Activated CD8-positive, alpha-beta memory T cell treated with anti-CD3 and anti-CD28 coated beads, Interleukin-2, amount 10 ng/mL, durations not matched to agents 7 days and 5 days (primary cell): ENCODE measurements at places on chromosomes 3 and 15. TPM values are rescaled to one million over a fixed set of nuclear protein-coding genes. Genes with fewer than 3 reads are reported as not detected.

FHIT gene
- 6.5 TPM for total RNA-seq

FEZF2 gene
- not detected for total RNA-seq

PCOLCE2 gene
- not detected for total RNA-seq

GOLGA8T gene
- total RNA-seq: 0.77 TPM

DNA sequence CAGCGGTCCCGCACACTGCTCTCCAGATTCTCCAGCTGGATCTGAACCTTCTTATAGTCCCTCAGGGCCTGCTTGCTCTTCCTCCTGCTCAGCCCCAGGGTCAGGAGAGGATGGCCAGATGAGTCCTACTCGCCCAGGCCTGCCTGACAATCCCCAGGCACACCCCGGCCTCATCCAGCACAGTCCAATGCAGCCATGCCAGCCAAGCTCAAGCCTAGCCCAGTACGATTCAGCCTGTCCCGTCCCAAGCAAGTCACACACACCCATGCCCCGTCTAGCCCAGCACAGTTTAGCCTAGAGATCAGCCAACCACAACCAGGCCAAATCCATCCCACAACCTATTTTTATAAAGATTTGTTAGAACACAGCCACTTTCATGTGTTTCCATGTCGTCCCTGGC is 16.8 kb downstream of the PLXNB1 start:
- no peak for DNase-seq
- H3K4me3 ChIP-seq: no peak overlapping the region
- H3K36me3 ChIP-seq: no peaks in the 10 kb centered on the region

- H3K4me3 ChIP-seq: peak overlapping the region; percentile 44
- peaks cover 97% of the 10 kb centered on the region for H3K4me1 ChIP-seq
- peaks cover 15% of the 10 kb centered on the region for H3K36me3 ChIP-seq
- H3K27ac ChIP-seq: peak overlapping the region; percentile 79
- no peaks in the 10 kb centered on the region for H3K27me3 ChIP-seq
- DNase-seq: no peak
These were observed 25.8 kb downstream of the ANP32A start for GRCh38 chr15:68794863-68795262.

DNA sequence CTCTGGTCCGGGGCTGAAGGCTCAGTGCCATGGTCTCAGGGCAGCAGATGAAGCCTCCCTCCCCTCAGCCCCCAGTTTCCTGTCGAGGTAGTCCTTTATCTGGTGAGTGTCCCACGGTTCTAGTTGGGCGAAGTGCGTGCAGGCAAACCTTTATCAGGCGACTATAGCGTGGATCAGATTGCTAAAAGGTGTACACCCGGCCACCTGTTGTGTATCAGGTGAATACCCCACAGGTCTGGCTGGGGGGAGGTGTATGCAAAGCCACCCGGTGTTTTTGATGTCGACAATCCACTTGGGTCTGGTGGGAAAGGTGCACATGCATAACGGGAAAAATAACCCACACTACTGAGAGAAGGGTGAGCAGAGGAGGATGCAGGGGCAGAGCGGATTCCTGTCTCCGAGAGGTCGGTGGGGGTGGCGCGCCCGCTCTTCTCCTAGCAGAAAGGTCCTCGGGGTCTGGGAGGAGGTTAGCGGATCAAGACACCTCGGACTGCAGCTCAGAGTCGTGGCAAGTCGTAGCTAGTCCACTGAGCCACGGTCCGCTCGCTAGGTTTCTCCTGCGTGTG is 507 bp downstream of the SLC12A6 start:
- H3K27ac ChIP-seq: peak overlapping the region; percentile 93
- DNase-seq: peak; percentile 61
- peaks cover 72% of the 10 kb centered on the region for H3K4me1 ChIP-seq

DNA sequence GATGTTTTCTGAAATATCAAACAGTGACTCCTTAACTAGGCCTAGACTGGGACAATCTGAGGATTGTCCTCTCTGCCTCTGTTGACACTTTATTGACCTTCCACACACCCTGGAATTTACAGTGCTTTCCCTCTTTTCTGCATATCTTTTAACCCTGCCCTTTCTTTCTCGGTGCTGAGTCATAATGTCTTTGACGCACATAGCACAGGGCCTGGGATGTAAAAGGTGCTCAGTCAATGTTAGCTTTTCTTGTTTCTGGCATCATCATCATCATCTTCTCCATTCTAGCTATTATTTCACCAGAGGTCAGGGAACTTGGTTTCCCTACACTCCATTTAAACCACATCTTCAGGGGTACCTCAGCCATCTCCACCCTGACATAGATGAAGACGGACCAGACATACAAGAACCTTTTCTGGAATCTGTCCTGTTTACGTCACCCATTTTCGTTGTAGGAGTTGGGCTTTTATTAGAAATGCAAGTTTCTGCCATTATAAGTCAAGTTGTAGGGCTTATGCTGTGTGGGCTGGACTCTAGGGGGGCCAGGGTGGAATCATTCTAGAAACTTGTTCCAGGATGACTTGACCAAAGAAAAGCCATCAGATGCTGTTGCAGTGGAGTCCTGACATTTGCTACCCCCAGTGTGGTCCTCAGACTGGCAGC is 46.6 kb downstream of the ZBTB38 start:
- peak overlapping the region; percentile 99 for H3K27ac ChIP-seq
- H3K36me3 ChIP-seq: peaks cover 59% of the 10 kb centered on the region
- DNase-seq: no peak
- H3K27me3 ChIP-seq: no peaks in the 10 kb centered on the region
- H3K4me3 ChIP-seq: no peak overlapping the region

DNA sequence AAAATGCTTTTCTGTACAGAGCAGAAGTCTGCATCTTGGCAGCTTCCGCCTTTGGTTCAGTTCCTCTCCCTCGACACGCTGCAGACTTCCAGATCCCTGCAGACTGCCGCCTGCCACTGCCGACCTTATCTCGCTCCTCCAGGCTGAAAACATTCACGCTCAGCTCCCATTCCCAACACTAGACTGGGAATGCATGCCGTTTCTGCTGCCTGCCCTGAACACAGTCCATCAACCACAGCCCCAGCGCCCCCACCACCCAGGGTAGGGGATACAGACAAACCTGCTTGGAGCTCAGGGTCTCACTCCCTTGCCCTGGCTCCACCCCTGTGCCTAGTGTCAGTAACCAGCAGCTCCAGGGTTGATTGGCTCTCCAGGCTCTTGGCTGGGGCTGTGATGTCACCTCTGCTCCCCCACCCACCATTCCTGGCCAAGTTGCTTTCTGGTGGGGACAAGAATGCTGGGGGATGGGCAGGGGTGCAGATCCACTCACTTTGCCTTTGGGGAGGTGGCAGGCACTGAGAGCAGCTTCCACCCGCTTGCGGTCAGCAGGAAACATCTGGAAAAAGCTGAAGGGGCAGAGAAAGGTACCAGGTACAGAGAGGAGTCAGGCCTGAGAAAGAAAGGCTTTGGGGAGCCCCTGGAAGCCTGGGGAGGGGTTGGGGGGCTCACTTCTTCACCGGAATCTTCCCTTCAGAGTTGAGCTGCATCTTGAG is 6.1 kb downstream of the PLCB2 start:
- H3K4me1 ChIP-seq: peaks cover 11% of the 10 kb centered on the region
- H3K4me3 ChIP-seq: no peak overlapping the region
- H3K36me3 ChIP-seq: peaks cover 37% of the 10 kb centered on the region
- no peak for DNase-seq
- no peak overlapping the region for H3K27ac ChIP-seq

DNA sequence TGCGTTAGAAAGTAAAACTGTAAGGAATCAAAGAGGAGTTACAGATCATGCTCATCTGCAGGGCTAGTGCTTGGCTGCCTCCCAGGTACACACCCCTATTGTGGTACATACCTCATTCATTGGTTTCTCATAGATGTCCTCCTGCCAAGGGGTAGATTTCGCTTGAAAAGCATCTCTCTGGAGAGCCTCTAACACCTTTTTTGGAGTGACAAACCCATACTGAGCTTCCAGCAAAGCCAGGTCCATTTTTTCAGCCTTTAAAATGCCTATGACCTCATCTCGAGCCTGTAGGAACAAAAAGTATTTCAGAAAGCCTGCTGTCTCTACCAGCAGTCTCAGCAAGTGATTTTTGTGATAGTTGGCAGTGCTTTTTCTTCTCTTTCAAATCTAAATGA is 112.1 kb downstream of the CMSS1 start:
- no peaks in the 10 kb centered on the region for H3K27me3 ChIP-seq
- H3K36me3 ChIP-seq: peaks cover 5% of the 10 kb centered on the region
- no peaks in the 10 kb centered on the region for H3K4me1 ChIP-seq
- no peak overlapping the region for H3K4me3 ChIP-seq
- no peak overlapping the region for H3K27ac ChIP-seq

- no peak for DNase-seq
- H3K27me3 ChIP-seq: peaks cover 4% of the 10 kb centered on the region
- no peaks in the 10 kb centered on the region for H3K36me3 ChIP-seq
- no peak overlapping the region for H3K4me3 ChIP-seq
These were observed 653.1 kb downstream of the RBMS3 start for GRCh38 chr3:29933802-29934490.

DNA sequence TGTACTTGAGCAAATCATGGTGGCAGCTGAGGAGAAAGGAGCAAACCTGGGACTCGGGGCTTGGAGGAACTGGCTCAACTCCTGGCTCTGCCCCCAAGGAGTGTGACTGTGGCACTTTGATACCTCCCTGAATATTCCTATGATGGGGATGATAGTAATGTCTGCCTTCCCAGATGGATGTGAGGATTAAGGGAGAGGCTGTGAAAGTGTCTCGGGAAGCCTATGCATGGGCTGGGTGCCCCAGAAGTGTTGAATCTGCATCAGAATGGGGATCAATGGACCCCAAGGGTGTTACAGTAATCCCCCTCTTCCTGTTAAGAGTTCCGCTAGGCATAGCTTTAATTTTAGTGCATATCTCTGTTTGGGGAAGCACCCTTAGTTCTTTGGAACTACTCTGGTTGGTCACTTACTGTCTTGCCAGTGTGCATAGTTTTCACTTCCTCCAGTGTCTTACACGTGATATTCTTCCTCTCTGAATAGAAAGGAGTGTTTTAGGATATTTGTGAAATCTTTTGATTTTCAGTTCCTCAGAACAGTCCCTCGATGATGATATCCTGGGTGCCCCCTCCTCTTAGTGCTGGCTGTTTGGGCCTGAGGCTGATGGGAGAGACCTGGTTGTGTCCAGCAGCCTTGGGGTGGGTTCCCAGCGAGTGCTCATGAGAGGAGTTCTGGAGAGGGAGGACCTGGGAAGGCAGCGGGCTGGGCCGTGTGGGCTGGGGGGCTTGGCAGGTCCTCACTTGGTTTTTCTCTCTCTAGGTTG is 97.5 kb downstream of the CHDH start:
- peaks cover 13% of the 10 kb centered on the region for H3K4me1 ChIP-seq
- H3K36me3 ChIP-seq: no peaks in the 10 kb centered on the region
- peaks cover 8% of the 10 kb centered on the region for H3K27me3 ChIP-seq
- no peak overlapping the region for H3K4me3 ChIP-seq

DNA sequence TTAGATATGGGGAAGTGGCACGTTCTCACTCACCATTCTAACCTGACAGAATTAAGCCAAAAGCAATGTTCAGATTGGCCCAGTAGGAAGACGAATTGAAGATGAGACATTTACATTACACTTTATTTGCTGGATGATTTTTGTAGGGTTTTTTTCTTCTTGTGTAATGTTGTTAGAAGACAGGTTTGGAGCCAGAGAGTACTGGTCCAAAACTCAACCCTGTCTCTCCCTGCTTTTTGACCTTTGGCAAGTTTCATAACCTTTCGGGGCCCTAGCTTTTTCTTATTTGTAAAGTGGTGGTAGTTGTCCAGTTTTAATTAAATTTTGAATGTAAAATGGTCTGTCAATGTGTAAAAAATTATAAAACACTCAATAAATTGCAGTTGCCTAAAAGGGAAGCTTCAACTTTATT is 29.5 kb downstream of the PDE8A start:
- no peak overlapping the region for H3K4me3 ChIP-seq
- peaks cover 6% of the 10 kb centered on the region for H3K4me1 ChIP-seq
- no peaks in the 10 kb centered on the region for H3K36me3 ChIP-seq
- DNase-seq: no peak
